Stimulated activated CD4-positive, alpha-beta T cell treated with anti-CD3 and anti-CD28 coated beads, Interleukin-2, amount 100 ng/mL, for 48 hours (primary cell): ENCODE measurements at places on chromosomes 7 and 10.

DNA sequence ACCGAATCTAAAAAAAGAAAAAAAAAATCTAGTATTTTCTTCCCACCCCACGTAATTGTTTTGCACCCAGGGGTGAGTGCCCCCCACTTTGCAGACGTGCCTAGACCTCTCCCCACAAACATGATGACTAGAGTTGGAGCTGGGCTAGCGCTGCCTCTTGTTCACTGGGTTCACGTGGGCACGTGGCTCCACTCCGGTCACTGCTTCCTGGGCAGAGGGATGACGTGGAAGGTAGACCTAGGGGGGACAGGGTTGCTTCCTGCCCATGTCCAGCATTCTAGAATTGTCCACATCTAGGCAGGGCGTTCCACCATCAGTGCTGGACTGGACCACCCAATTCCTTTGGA is 861 bp upstream of the LIMK1 start:
- DNase-seq = no peak

GRCh38 chr10:99303899-99304861 is 25.0 kb upstream of the CNNM1 start:
- no peak for DNase-seq

GRCh38 chr7:3198316-3198715 is 102.7 kb upstream of the SDK1 start:
- DNase-seq = no peak

- DNase-seq = no peak
These were observed at the start of gene NAT16 for GRCh38 chr7:101180130-101180755. Gene NAT16, minus strand, starts transcription at chr7:101180293. Its CDS starts 5,486 bp downstream, at chr7:101174807.

- no peak for DNase-seq
These were observed 78.2 kb upstream of the GNA12 start for GRCh38 chr7:2922348-2922691.

GRCh38 chr10:95364342-95364741 is 73.5 kb upstream of the PDLIM1 start:
- no peak for DNase-seq

GRCh38 chr7:136114966-136115762 is 138.0 kb upstream of the MTPN start:
- DNase-seq = peak; percentile 49

DNA sequence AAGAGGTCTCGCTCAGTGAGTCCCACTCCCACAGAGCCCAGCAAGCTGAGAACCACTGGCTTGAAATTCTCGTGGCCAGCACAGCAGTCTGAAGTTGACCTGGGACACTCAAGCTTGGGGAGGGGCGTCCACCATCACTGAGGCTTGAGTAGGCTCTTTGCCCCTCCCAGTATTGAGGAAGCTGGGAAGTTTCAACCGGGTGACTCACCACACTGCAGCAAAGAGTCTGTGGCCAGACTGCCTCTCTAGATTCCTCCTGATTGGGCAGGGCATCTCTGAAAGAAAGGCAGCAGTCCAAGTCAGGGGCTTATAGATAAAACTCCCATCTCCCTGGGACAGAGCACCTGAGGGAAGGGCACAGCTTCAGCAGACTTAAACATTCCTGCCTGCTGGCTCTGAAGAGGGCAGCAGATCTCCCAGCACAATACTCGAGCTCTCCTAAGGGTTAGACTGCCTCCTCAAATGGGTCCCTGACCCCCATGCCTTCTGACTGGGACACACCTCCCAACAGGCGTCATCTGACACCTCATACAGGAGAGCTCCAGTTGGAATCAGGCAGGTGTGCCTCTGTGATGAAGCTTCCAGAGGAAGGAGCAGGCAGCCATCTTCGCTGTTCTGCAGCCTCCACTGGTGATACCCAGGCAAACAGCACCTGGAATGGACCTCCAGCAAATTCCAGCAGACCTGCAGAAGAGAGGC is 970.9 kb upstream of the LRRN3 start:
- DNase-seq = no peak

DNA sequence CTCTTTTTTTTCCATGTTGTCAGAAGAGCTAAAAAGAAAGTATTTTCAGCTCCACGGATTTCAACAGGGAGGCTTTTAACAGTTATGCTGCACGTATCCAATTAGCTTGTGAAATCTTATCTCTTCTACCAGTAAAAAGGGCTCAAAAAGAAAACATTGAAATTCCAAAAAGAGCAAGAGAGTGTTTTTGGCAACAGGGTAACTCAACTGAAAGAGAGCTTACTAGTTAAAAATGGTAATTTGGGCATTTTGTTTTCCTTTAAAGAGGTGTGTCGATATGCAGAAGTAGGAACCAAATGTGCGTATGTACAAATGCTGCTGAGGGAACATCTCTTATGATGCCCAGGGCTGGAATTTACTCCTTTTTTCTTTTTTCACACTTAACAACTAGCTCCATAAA is 292.8 kb downstream of the PRKG1 start:
- DNase-seq = no peak

- no peak for DNase-seq
These were observed 18.5 kb downstream of the ELMO1 start for GRCh38 chr7:37430171-37430570.

DNA sequence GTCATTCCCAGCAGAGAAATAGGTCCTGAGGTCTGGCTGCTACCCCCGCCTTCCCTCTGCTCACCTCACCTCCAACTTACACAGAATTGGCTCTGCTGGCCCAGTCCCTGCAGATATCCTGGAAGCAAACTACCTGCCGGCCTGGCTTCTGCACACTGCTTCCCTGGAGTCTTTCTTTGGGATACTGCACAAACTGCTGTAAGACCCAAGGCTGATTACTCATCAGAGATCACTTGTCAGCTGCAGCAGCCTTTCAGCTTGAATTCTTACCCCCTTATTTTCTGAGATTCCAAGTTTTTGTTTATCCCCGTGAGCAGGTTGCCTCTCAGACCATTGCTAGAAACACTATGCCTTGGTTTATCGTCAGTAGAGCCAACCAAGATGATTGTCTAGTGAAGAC is 426.4 kb downstream of the PHTF2 start:
- no peak for DNase-seq

DNA sequence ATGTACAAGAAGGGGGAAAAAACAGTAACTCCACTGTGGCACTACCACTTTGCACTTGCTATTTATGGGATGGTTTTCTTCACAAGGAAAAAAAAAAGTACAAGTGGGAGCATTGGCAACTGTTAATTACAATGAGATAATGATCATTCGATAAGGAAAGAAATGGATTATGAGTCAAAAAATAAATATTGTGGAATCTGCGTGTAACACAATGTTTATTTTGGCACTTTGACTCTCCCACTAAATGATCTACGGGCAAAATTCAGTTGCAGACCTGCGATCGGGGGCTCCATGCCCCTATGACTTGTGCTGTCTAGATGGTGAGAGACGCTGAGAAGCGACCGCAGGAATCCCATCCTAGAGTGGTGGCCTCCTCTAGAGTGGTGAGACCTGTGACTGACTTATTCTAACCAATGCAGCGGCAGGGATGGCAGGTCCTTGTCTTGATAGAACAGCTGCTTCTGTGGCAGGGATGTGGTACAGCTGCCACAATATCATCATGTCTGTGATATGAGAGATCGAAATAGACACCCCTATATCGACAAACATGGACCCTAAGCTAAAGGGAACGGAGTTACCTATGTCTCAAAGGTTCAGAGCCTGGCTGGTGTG is 345.0 kb upstream of the KLF6 start:
- DNase-seq = no peak

DNA sequence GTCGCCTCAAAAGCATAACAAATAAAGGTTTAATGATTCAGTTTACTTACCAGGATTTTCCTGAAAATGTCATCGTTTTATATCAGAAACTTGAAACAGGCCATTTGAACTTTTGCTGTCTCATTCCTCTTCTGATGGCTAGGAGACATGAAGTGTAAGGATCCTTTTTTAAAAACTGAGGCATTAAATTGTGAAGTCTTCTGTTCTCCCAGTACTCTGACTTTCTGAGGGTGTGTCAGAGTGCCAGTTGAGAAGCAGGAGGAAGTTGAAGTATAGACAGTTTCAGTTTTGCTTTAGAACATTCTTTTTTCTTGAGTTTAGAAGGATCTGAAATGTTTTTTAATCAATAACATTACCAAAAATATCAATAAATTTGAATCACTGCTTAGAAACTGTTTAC is at the start of gene SAMD9L:
SAMD9L (minus strand) TSS at position 242 of the 400 bp plus-strand sequence. CDS start 12,414 bp downstream, outside the sequence.
- no peak for DNase-seq

GRCh38 chr7:145779140-145779539 is 337.5 kb upstream of the CNTNAP2 start:
- no peak for DNase-seq

GRCh38 chr7:101553018-101553770 is 75.9 kb downstream of the MYL10 start:
- DNase-seq = no peak

- DNase-seq = no peak
These were observed 186.1 kb downstream of the MTERF1 start for GRCh38 chr7:91694351-91694841.

DNA sequence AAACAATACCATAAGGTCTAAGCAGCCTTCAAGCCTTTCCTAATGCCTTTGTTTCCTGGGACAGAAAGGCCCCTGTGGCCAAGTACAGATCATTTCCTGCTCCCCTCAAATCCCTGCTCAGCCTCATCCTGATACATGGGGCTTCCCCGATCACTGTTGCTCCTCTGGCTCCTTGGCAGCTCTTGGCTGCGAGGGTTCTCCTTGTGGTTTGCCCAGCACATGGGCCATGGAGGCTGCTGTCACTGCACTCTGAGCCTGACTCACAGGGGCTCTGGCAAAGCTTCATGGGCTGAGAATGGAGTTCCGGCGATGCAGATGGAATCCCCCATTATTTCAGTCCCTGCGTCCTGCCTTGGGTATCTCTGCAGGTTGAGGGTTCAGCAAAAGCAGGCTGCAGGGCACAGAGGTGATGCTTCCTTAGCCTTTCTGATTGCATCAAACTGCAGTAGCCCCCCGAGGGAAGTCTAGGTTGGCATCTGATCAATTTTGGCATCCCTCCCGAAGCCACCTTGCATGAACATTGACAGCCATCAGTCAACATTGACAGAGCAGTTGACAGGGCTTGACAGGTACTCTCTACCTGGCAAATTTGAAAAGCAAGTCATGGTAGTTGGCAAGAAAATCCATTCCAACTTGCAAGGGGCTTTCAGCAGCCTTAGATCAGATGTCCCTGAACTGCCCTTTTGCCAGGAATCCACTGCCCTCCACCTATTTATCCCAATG is 168.6 kb downstream of the GFRA1 start:
- DNase-seq = no peak

DNA sequence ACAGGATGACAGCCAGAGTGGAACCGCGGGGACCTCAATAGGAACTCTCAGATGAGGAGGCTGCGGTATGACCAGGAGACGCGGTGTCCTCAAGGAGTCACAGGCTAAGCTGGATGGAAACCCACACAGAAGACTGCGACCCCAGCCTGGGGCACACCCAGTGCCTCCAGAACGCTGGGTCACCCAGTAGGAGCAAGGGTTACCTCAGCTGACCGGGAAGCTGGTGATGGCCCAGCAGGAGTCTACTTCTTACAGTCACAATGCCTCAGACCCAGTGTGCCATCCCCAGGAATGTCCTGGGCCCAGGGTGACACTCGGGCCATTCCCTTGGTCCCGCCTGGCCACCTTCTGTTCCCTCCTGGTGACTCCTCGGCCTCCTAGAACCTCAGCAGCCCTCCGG is 29.9 kb downstream of the CNPY1 start:
- DNase-seq = no peak

GRCh38 chr10:28125701-28126100 is 126.8 kb upstream of the ODAD2 start:
- DNase-seq = no peak

GRCh38 chr10:113322843-113323242 is 230.0 kb upstream of the HABP2 start:
- no peak for DNase-seq
